ENCODE measurements at places on chromosomes 3 and 15.
A peak's percentile ranks its signal among the peaks of the same experiment; 100 is the strongest.

GRCh38 chr3:113654851-113655250 lies 41.6 kb downstream of the USF3 start:
- no peak for DNase-seq

GRCh38 chr3:185813691-185814215 lies 11.1 kb downstream of the IGF2BP2 start:
- no peak for DNase-seq

- no peak for DNase-seq
These were observed 28.4 kb downstream of the PML start for GRCh38 chr15:74022706-74023470.

DNA sequence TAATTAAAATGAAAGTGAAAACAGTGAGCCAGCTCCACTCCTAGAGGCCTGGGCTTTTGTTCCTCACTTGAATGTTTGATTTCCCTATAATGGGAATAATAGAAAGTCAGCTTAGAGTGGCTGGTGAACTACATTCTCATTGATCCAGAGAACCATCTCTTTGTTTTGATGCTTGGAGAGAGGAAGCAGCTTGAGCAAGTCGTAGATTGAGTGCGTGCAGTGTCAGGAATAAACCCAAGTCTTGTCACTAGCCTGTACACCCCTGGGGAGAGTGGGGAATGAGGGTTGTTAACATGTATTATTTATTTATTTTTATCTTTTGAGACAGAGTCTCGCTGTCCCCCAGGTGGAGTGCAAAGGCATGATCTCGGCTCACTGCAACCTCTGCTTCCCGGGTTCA lies 885 bp upstream of the LSG1 start:
- DNase-seq = peak; percentile 30

DNA sequence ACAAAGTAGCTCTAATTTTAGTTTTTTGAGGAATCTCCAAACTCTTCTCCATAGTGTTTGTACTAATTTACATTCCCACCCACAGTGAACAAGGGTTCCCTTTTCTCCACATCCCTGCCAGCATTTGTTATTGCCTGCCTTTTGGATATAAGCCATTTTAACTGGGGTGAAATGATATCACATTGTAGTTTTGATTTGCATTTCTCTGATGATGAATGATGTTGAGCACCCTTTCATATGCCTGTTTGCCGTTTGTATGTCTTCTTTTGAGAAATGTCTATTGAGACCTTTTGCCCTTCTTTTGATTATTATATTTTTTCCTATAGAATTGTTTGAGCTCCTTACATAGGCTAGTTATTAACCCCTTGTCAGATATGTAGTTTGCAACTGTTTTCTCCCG lies 239.9 kb upstream of the TPM1 start:
- no peak for DNase-seq

DNA sequence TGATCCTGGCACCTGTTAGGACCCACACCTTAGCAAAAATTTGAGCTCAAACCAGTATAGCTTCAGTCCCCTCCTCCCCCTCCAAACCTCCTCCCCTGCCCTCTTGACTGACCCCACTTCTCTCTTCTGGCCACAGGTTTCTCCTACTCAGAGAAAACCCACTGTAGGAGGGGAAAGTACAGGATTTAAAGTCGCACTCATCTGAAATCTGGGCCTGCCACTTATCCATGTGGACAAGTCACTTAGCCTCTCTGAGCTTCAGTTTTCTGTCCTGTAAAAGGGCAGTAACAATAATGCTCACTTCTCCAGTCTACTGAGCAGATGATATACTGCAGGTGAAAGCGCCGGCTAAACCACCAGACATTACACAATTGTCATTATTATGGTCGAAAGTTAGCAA lies 142.7 kb downstream of the MEGF11 start:
- DNase-seq = no peak

GRCh38 chr3:98329392-98330124 lies 24.1 kb upstream of the OR5K4 start:
- peak; percentile 53 for DNase-seq

- peak; percentile 85 for DNase-seq
These were observed 9.0 kb downstream of the UBXN7 start for GRCh38 chr3:196423044-196423781.

GRCh38 chr3:66464512-66464894 lies 36.3 kb downstream of the LRIG1 start:
- DNase-seq = no peak

DNA sequence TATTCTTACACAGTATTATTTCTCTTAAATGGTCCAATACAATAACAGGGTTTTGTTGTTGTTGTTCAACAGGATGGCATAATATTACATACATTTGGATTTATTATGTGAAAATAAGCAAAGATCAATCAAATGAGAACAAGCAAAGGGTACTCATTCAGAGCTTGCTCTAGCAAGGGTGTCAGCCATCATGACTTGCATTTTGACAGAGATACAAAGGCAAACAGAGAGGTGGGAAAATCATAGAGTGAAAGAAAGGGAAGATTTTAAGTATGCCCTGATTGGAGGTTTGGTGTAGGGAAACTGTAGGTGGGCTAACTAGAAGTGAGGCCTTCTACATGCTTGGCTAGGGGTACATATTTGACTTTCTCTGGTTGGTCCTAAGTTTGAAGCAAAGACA lies 109.1 kb upstream of the BCHE start:
- DNase-seq = no peak

DNA sequence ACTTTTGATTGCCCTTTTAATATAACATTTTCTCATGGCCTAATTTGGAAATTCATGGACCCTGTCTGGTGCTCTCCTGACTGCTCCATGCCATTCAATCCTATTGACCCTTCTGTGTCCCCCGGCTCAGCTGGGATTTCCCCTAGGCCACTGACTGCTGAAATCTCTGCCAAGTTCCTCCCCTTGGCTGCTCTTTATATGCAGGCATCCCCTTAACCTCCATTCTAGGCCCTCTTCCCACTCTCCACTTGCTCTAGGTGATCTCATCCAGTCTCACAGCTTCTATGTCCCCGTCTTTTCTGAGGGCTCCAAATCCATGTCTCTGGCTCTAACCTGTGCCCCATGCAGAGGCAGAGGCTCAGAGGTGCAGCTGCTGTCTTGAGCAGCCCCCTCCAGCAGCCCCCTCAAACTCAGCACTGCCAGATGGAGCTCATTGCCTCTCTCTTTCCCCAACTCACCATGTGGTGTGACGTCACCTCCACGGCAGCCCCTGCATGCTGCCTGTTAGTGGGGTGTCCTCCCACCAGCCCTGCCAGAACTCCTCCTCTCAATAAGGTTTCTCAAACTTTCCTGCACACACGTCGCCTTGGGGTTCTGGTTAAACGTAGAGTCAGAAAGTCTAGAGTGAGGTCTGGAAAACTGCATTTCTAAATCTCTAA lies 6.6 kb downstream of the FSD2 start:
- no peak for DNase-seq

DNA sequence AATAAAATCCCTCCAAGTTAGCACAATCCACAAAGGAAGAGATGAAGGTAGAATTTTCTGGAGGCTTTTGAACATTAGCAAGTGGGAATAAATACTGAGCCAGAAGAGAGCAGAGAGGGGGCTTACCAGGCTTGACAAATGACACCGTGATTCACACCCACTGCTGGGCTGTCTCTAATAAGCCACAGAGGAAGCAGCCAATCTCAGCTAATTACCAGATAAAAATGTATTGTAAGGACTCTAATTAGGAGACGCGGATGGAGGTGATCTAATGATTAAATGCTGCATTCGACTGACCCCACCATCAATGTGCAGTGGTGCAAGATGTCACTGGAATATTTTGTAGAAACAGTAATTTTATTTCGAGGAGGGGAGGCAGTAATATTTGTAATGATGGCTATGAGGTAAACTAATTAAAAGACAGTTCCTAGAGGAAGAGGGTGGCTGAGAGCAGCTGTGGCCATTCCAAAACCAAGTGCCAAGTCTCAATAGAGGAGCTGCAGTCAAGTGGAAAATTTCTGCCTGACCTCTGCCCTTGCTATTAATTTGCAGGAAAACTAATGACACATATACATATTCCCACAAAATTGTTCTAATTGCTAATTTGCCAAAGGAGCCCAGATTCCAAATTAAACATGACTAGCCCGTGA lies 602.2 kb downstream of the FOXP1 start:
- DNase-seq = no peak

- no peak for DNase-seq
These were observed 190.6 kb downstream of the SHQ1 start for GRCh38 chr3:72657666-72658065.

GRCh38 chr3:194422188-194422587 lies 23.1 kb upstream of the GP5 start:
- DNase-seq = no peak

DNA sequence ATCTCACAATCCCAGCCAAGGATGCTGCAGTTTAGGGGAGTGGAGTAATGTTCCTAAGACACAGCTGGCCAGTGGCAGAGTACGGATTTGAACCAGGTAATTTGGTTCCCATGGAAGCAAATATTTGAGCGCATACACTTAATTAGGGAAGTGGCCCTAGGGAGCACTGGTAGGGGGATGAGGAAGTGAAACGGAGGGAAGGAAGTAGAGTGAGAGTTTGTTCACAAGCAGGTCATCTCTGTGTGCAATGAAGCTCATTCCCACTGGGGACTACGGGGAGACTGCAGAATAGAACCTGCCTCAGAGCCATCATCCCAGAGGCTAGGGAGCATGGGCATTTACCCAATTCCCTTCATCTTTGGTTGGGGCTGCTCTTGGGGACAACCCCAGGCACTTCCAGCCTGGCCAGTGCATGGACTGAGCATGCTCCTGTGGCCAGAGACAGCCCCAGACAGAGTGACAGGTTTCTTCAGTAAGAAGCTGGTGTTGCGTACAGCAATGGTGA lies 317.2 kb upstream of the PROK2 start:
- no peak for DNase-seq

- DNase-seq = no peak
These were observed 200.7 kb upstream of the TTC14 start for GRCh38 chr3:180401226-180401625.

DNA sequence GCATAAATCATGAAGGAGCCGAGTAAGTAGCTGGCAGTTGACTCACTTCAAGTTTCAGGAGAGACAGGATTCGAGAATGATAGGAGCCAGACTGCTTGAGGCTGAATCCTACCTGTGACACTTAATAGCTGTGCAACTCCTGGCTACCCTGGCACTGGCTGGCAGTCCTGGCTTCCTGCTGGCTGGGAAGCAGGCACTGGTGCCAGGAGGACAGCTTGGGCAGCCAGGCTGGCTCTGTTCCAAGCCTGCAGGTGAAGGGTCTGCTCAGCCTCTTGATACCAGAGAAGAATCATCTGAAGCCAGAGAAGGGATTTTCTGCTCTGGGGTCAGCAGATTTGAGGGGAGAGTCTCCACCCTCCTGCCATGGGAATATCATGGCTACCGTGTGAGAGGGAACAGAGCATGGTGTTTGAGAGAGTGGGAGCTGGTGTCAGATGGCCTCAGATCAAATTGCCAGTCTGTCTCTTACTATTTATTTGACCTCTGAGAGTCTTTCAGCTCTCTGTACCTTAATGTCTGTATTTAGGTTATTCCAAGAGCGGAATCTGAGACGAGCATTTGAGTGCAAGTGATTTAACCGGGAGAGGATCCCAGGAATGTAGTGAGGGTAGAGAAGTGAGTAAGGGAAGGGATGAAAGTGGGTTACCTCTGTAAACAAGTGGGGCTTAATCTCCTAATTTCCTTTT lies 4.4 kb upstream of the XIRP1 start:
- DNase-seq = no peak

DNA sequence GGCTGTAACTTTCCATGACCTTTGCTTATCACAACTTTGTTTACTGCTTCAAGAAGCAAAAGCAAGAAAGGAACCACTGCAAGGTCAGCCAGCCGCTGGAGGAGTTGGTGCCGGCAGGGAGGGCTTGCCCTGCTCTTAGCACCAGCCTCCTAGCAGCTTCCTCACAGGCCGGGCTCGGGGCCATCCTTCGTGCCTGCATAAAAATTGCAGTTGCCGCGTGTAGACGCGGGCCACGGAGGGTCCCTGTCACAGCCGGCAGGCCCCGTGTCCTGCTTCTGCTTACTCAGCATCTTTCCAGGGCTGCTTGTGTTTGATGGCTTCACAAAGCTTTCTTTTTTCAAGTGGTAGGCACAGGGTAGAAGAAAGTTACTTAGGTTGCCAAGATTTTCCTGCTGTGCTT lies 84.4 kb downstream of the PGPEP1L start:
- DNase-seq = no peak

DNA sequence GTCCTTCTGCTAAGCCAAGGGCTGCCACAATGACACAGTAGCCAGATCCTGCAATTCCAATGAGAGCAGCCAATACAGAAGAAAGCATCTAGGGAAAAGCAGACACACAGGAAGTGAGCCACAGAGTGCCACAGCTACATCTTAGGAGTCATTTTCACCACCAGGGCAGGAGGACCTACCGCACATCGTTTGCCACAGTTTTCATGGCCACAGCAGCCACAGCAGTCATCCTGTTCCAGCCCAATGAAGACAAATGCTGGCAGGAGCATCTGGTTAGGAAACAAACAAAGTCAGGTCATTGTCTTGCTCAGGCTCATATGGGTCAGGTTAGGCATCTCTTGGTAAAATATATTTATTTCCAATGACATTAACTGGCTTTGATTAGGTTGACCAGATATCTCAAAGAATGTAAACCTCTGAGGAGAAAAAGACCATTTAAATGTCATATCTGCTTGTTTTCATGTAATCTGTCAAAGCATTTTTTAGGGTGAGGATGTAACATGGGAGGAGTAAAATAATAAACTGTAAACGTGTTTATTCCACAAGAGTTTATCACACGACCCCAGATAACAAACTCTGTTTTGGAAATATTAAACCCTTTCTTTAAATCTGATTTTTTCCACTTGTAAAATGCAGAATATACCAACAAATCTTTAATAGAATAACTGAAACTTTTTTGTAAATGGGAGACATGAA lies 1.8 kb downstream of the TM4SF1 start:
- DNase-seq = no peak

DNA sequence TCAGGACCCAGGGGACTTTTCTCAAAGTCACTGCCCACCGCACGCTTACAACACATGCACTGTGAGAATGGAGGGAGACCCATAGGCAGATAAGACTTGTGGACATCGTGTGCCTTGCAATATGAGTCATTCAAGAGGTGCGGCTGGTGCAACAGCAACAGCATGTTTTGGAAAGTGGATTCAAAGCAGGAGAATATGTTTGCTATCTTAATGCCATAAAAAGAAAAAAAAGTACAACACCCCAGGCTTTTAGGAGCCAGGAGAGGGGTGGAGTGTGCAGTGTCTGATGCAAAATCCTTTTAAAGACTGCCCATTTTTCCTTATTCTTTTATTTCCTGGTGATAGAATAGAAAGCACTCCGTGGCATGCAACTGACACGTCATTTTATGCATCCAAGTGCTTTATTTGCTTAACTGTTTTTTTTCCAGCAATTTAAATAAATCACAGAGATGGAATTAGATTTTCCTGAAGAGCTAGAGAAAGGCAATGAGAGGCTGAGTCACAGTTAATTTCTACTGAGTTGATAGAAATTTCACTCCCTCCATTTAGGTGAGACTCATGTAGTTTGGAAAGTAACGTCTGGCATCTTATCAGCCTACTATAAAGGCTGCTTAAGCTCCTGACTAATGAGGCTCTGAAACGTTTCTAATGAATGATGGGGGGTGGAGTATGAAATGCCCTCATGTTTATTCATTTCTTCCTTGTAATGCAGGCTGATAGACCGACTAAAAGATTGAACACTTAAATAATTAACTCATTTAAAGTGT lies 96.4 kb downstream of the NSUN3 start:
- peak; percentile 29 for DNase-seq

Data from NCI-H774 (cell line).